RKO (cell line): ENCODE measurements at places on chromosomes 3 and 15.

DNA sequence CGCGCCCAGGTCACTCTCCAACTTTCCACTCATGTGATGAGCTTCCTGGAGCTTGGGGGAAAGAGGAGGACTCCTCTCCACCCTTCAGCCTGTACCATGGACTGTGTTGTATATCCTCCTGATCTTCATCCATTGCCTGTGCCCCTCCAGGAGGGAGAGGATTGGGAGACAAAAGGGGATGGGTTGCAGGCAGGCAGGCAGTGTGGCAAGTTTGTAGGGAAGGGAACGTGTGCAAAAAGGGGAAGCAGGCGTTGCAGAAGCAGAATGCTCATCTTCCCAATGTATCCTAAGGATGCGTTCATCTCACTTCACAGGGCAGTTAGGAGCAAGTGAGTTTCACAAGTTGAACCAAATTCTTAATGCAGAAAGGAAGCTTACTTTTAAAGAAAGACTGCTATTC, 28.1 kb upstream of the GHSR start:
- no peak for DNase-seq

- no peak for DNase-seq
These were observed 4.4 kb upstream of the BAHD1 start for GRCh38 chr15:40436116-40436891.

DNA sequence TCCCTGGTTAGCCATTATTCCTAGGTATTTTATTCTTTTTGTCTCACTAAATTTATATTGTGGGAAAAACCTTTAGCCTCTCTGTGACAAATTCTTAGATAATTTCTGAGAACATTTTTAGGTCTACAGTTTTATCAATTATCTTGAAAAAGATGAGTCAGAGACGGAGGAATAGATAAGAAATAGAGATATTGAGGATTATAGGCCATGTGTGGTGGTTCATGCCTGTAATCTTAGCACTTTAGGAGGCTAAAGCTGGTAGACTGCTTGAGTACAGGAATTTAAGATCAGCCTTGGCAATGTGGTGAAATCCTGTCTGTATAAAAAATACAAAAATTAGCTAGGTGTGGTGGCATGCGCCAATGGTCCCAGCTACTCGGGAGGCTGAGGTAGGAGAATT, 960.2 kb downstream of the SQOR start:
- DNase-seq = no peak

GRCh38 chr15:78492872-78493271, 14.5 kb upstream of the HYKK start:
- DNase-seq = no peak

GRCh38 chr3:71652781-71653413, 69.4 kb upstream of the FOXP1 start:
- peak; percentile 57 for DNase-seq

DNA sequence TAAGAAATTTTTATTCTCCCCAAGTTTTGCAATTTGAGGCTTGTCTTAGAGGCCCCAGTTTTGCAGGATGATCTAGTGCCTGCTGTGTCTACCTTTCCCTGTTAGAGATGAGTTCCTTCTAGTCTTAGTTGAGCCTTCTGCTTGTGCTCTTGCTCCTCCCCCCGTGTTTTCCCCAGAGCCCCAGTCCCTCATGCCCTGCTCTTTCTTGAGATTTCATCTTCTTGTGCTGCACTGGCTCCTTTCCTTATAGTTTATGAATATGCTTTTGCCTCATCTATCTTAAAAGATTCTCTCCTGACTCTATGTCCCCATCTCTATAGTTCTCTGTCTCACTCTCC, 4.7 kb downstream of the GAP43 start:
- no peak for DNase-seq

GRCh38 chr3:16647668-16648067, 42.4 kb upstream of the DAZL start:
- no peak for DNase-seq

- peak; percentile 85 for DNase-seq
These were observed 15.0 kb downstream of the PTH1R start for GRCh38 chr3:46892285-46893145.

DNA sequence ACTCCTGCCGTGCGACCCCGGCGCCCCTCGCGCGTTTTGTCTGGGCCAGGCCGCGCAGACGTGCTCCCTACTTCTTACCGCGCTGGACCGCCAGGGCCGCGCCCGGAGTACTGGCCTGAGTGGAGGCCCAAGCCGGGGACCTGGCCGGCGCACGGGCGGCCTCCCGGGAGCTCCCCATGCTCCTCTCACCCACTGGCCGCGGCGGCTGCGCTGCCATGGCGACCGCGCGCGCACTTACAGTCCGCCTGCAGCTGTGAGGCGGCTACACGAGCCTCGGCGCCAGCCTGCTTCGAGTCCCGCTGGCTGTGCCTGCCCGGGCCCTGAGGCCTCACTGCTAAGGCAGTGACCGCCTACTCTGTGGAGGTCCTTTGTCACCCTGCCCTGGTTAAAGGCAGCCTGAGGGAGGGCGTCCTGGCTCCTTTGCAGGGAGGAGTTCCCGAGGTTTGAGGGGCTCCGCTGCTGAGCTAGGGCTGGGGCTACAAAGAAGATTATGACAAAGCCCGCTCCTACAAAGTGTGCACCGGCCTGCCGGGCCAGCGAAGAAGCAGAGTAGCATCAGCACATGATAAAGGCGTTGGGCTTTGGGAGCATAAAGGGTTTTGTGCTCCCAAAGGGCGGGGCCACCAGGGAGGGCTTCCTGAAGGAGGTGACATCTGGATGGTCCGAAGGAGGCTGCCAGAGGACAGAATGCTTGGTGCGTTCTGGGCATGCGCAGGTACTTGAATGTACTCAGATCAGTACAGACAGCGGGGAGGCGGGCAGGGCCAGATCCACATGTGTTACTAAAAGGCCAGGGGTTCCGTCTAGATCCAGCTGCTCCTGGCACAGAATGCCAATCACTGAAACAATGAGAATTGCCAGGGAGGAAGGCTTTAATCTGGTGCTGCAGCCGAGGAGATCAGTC, at the start of the genes LRRC34 and LRRIQ4:
TSS of gene LRRC34 (minus strand) at position 573 of the 904 bp plus-strand sequence. CDS start at position 217, 356 bp downstream.
TSS of gene LRRIQ4 (plus strand) at position 539 of the 904 bp plus-strand sequence. CDS start 9,052 bp downstream, outside the sequence.
- peak; percentile 91 for DNase-seq

GRCh38 chr15:98000249-98001203, 40.0 kb downstream of the ARRDC4 start:
- no peak for DNase-seq

DNA sequence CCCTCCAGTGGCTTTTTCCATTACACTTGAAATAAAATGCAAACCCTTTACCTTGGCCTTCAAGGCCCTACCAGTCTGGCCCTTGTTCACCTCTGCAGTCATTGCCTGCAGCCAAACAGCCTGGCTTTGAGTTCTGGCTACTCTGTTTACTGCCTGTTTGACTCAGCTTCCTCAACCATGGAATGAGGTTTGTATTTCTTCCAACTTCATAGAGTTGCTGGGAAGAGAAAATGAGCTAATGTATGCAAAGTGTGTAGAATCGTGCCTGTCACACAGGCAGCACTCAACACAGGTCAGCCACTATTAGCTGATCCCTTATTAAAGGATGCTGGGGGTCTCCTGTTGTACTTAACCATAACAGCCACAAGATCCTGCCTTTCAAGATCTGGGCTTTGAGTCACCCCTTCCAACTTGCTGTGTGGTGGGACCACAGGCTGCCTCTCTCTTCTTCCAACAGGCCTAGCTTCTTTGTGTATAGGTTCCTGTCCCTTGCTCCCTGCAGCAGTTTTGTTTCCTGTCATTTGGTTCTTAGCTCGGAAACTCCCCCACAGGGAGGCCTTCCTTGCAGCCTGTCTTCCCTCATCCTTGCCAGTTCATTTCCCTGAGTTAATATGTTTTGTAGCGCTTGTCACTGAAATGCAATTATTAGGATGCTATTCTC, 6.4 kb downstream of the MED12L start:
- no peak for DNase-seq

GRCh38 chr3:57675530-57675929, 17.3 kb downstream of the DENND6A start:
- DNase-seq = no peak

- no peak for DNase-seq
These were observed 344.6 kb upstream of the NECTIN3 start for GRCh38 chr3:110727056-110727455.
